Left lung (tissue), 14 donors: ENCODE measurements at places on chromosomes 12 and 14.

- no peak for DNase-seq
These were observed 8.9 kb upstream of the BCL11B start for GRCh38 chr14:99280852-99281251.

- DNase-seq = no peak
These were observed 10.5 kb downstream of the PMEL start for GRCh38 chr12:55955344-55955743.

DNA sequence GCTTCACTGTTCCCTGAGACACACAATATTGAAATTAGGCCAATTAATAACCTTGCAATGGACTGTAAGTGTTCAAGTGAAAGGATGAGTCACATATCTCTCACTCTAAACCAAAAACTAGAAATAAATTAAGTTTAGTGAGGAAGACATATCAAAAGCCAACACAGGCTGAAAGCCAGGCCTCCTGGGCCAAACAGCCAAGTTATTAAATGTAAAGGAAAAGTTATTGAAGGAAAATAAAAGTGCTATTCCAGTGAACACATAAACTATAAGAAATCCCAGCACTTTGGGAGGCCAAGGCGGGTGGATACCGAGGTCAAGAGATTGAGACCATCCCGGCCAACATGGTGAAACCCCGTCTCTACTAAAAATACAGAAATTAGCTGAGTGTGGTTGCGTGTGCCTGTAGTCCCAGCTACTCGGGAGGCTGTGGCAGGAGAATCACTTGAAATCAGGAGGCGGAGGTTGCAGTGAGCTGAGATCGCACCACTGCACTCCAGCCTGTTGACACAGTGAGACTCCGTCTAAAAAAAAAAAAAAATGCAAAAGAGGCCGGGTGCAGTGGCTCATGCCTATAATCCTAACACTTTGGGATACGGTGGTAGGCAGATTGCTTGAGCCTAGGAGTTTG is 10.4 kb upstream of the HEATR5A start:
- DNase-seq = no peak

DNA sequence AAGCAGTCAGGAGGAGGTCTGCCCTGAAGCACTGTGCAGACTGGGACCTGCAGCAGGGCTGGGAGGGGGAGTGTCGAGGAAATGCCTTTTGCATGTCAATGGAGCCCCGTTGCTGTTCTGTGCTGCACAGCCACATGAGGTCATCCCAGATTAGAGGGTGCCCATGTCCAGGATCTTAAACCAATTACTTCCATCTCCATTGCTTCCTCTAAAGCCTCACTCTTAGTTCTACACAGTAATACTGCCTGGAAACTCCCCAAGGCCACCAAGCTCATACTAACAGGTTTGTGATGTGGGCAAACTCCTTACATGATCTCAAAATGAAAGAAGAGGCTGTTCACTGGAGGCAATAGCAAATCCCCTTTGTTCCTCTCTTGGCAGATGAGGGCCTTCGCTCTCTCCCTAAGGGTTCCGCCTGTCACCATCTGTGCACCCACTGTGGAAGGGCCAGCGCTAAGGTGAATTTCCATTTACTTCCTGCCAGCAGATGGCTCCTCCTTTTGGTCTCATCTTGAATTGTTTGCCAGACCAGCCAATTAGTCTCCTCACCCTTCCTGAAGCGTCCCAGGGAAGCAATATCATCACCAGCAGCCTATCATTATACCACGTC is 35.4 kb upstream of the LTA4H start:
- no peak for DNase-seq

DNA sequence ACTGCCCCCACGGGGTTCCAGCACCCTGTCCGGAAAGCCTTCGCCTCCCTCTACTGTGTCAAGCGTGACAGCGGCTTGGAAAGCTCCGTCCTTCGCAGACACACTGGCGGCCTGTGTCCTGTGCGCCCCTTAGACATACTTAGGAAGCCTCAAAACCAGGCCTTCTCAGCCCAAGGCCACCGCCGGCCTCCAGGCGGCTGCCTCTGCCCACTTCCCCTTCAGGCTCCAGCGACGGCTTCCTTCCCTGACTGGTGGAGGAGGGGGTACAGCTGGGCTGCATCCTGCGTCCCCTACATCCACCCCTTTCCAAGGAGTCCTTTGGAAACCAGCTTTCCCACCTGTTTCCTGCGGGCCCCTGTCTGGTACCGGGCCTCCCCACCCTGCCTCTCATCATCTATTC is 2.5 kb upstream of the CACNA2D4 start:
- peak; percentile 70 for DNase-seq

DNA sequence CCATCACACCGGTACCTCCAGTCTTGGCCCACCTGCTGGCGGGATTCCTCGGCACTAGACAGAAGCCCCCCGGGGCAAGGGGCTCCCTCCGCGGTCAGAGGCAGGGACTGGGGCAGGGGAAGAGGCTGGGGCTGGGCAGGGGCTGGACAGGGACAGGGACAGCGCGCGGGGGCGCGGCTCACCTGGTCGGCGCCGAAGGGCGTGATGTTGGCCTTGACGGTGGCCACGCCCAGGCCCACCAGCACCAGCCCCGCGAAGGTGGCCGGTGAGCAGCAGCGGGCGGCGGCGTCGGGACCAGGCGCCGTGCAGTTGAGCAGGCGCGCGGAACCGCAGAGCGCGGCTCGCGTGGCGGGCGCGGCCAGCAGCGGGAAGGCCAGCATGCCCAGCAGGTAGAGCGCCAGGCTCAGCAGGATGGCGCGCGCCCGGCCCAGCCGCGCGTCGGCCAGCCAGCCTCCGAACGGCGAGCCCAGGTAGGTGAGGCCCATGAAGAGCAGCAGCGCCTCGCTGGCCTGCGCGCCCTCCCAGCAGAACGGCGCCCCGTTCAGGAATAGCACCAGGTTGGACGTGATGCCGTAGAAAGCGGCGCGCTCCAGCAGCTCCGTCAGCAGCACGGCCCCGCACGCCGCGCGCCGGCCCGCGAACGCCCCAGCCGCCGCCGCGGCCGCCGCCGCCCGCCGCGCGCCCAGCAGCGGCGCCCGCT is 392 bp downstream of the SLC15A4 start:
- DNase-seq = peak; percentile 22

GRCh38 chr14:22980672-22981089 is 1.7 kb downstream of the AJUBA start:
- peak; percentile 37 for DNase-seq

DNA sequence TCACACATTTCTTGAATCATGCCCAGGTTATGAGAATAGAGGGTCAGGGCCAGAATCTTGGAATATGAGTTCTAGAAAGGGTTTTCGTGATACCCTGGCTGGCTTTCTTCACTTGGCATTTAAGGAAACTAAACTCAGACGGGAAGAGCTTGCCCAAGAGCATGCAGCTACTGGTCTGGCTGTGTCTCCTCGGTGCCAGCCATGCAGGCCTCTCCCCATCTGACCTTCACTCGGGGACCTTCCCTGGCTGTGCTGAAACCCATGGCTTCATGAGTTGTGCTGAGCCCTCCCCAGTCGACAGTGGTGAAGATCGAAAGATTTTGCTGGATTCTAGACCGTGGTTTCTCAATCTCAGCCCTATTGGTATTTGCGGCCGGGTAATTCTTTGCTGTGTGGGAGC is 38.0 kb downstream of the FOXN3 start:
- no peak for DNase-seq
